ENCODE measurements at places on chromosomes 7 and 10.

DNA sequence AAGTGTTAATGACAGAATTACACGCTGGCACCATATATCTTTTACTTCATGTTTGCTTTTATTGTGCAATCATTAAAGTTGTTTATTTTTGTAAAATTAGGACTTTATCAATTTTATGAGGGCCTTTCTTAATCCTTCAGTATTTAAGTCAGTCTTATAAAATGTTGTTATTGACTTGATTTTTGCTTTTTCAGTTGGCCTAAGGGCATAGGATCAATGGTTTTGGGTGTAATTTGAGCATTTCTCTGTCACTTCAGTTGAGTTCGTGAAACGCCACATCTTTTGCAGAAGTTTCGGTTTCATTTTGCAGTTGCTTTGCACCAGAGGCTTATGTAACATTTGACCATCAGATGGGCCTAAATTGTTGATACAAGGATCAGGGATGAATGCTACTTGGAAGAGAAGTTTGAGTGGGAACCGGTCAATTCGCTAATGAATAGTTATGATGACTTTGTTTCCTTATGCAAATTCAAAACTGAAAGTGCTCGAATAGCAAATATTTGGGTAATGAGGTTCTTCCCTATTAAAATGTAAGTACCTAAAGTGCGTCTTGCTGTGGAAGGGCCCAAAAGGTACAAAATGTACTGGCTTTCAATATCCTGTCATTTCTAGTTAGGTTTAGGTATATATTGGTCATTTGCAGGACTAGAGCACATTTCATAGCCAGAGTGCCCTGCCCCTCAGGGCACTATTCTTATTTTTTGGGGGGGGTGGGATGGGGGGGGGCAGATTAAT lies 340.9 kb downstream of the LRMDA start:
- DNase-seq = peak; percentile 12

DNA sequence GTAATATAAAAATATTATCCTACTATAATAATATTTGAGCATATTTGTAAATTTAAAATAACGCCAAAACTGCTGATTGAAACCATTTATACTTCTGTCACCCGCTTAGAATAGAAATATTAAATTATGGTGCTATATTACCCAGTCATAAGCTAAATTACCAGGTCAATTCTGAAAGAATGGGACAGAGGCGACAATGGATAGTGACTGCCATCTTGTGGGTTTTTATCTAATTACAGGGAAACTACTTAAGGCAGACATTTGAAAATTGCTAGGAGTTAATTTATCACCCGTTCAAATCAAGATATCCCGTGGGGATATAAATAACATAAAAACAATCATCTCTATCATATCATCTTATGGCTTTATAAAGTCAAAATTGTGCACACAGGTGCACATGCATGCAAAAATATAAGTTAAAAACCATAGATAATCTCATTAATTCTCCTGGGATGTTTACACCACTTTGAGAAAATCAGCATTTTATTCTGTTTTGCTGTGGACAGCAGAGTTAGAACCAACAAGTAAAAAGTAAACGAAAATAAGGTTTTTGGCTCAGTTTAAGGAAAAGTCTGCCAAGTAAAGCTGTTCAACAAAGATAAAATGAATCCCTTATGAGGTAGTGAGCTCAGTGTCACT lies 41.3 kb upstream of the HPSE2 start:
- DNase-seq = no peak

GRCh38 chr7:12716134-12716681 lies 28.8 kb downstream of the ARL4A start:
- no peak for DNase-seq

DNA sequence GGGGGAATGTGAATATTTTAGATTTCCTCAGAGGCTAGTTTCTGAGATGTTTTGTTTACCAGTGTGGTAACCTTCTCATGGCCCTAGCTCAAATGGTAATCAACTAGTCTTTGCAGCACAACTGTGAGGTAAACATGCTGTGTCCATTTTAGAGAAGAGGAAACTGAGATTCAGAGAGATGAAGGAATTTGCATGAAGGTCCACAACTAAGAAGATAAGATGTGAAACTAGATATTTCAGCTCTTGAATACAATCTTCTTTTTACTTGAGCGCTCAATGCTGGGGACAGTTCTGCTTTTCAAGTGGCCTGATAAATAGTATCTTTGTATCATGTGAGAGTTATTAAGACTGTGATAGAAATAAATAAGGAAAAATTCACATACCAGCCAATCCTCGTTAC lies 245.4 kb downstream of the AUTS2 start:
- DNase-seq = no peak

GRCh38 chr10:101694674-101695403 lies at the start of gene FBXW4:
FBXW4 (minus strand) TSS chr10:101695170; CDS start chr10:101695105, 65 bp downstream.
- DNase-seq = peak; percentile 26

- no peak for DNase-seq
These were observed 11.2 kb downstream of the MKLN1 start for GRCh38 chr7:131338691-131339390.

Data from bone marrow (tissue), 2 donors.